ENCODE measurements at places on chromosomes 2 and 18.

DNA sequence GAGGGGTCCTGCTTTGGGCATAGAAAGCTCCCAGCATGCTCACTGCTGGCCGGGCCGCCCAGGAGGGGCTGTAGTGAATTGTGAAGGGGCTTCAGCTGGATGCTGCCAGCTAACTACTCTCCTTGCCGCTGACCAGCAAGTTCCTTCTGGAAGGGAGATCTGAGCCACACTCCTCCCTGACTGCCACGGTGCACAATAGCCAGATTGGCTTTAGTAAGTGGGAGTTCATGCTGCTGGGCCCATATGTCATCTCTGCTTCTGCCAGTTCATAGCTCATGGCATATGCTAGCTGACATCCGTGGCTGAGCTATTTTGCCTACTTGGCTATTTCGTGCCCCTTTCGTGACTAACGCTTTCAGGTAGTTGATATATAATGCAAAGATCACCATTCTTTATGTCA is 51.6 kb upstream of the ROCK2 start:
- no peak for DNase-seq

DNA sequence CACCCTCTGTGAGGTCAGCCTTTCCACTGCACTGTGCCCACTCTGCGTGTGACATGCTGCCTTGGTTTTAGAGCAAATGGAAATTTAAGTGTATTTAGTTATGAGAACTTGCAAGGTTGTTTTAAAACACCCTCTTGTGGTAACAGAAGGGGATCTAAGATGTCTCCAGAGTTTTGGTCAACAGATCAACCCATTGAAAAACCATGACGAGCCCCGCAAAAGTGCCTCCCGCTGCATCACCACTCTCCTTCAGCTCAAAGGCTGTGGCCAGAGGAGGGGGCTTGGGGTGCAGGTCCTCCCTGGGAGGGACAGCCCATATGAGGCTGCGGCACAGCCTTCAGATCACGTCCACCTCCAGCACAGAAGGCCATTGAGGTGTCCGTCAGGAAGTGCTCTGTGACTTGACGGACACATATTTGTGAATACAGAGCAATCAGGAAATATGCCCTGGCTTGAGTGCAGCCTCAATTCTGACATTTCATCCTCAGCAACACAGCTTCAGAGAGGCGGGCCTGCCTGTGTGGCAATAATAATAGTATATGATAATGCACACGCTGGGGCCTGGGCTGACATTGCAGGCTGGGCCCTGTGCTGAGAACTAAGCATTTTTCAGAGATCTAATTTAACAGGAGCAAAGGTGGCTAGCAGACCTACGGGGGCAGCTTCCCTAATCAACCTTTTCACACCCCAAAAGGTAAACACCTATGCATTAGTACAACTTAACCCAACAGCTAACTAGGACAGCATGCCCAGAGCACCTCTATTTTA is 213.9 kb downstream of the ANAPC1 start:
- no peak for DNase-seq

- DNase-seq = no peak
These were observed 242.0 kb downstream of the CALCRL start for GRCh38 chr2:187206071-187206470.

GRCh38 chr18:49560624-49561288 is 1.1 kb upstream of the LIPG start:
- DNase-seq = no peak

GRCh38 chr2:186426153-186427016 is 59.7 kb upstream of the ZC3H15 start:
- no peak for DNase-seq

DNA sequence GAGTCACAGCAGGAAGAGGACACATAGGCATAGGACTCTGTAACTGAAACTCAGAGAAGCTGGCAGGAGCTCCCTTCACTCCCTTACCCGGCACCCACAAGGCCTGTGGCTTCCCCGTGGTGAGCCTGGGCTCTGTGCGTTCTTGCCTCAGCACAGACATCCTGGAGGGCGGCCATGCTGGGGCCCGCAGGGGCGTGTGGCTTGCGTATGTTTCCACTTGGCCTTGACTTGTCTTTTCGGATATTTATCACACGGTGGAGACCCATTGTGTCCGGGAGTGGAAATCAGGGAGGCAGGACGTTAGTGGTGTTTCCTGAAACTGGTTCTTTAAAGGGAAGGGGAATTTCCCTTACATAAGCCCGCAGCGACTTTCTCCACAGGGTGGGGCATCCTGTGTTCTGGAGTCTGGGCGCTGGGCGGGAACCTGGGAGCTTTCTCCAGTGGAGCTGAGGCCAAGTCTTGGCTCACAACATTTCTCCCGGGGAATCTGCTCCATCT is 49.9 kb upstream of the EML6 start:
- DNase-seq = peak; percentile 62
